ENCODE measurements at places on chromosomes 12 and 14. TPM values are rescaled to one million over a fixed set of nuclear protein-coding genes. Genes with fewer than 3 reads are reported as not detected.

Gene KCNC2
- total RNA-seq = not detected

Gene RNASE7
- total RNA-seq = not detected

Gene AGAP2
- total RNA-seq = 1.7 TPM

Gene LMNTD1
- not detected for total RNA-seq

Gene FKBP11
- 75.6 TPM for total RNA-seq

Gene CELA1
- total RNA-seq = not detected

Gene NFATC4
- 47.3 TPM for total RNA-seq

Gene C12orf54
- not detected for total RNA-seq

Gene SRGAP1
- 5.5 TPM for total RNA-seq

GRCh38 chr12:7503686-7504415 lies at the start of gene CD163:
Gene CD163, minus strand, starts transcription at chr12:7503777. Its CDS starts 87 bp downstream, at chr12:7503690.
- H3K36me3 ChIP-seq = no peaks in the 10 kb centered on the region
- no peak for DNase-seq
- no peaks in the 10 kb centered on the region for H3K27me3 ChIP-seq
- no peak within 1 kb of the TSS for H3K4me3 ChIP-seq

- DNase-seq = no peak
- no peak overlapping the region for H3K27ac ChIP-seq
- H3K4me3 ChIP-seq = no peak overlapping the region
- peaks cover 9% of the 10 kb centered on the region for H3K4me1 ChIP-seq
- H3K27me3 ChIP-seq = no peaks in the 10 kb centered on the region
- no peaks in the 10 kb centered on the region for H3K36me3 ChIP-seq
Observed at GRCh38 chr14:68580096-68580645, 212.7 kb downstream of the ZFP36L1 start.

- H3K27me3 ChIP-seq = no peaks in the 10 kb centered on the region
- H3K36me3 ChIP-seq = no peaks in the 10 kb centered on the region
- no peak overlapping the region for H3K27ac ChIP-seq
- no peak overlapping the region for H3K4me3 ChIP-seq
Observed at GRCh38 chr12:102876883-102877282, 40.2 kb downstream of the PAH start.

GRCh38 chr12:122730215-122731014 lies at the start of gene HCAR1:
Gene HCAR1, minus strand, starts transcription at chr12:122730844. Its CDS starts 505 bp downstream, at chr12:122730339.
- H3K4me1 ChIP-seq = no peaks in the 10 kb centered on the region
- no peaks in the 10 kb centered on the region for H3K27me3 ChIP-seq
- H3K27ac ChIP-seq = no peak within 1 kb of the TSS
- H3K4me3 ChIP-seq = no peak within 1 kb of the TSS
- no peak for DNase-seq
- no peaks in the 10 kb centered on the region for H3K36me3 ChIP-seq

DNA sequence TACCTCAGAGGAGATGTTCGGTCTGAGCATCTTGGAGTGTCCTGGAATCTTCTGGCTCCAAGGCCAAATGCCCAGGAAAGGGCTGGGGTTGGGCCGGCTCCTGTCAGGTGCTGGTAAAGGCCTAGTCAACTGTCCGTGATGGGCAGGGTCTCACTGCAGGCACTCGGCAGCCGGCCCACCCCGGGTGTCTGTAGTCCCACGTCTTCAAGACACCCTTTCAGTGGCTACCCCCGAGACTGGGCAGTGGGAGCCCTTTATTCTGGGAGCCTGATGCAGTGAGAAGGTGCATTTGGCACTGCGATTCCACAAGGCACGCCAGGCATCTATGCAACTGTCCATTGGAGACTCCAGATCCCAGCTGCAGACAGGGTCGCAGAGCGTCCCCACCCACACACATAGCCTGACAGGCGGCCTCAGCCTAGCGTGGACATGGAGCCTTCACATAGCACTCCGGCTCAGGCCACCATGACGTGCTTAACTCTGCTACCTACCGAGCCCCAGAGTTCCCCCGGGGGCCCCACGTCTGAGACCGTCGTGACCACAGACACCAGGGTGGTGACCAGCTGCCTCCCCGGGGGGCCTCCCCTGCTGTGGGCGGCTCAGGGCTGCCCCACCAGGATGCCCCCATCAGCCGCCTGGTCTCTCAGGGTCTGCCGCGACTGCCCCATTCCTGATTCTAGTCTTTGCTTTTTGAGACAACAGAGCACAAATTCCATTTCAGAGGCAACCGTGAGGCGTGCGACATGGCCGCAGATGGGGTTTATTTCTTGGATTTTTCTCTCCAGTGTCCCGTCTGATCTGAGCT lies 331.8 kb upstream of the SFSWAP start:
- H3K4me1 ChIP-seq = peaks cover 7% of the 10 kb centered on the region
- H3K36me3 ChIP-seq = no peaks in the 10 kb centered on the region
- H3K27me3 ChIP-seq = peaks cover 6% of the 10 kb centered on the region
- no peak overlapping the region for H3K4me3 ChIP-seq
- H3K27ac ChIP-seq = no peak overlapping the region

- no peaks in the 10 kb centered on the region for H3K36me3 ChIP-seq
- H3K4me1 ChIP-seq = no peaks in the 10 kb centered on the region
- DNase-seq = no peak
- H3K27me3 ChIP-seq = no peaks in the 10 kb centered on the region
- no peak overlapping the region for H3K27ac ChIP-seq
Observed at GRCh38 chr12:68234140-68234539, 8.5 kb upstream of the IL26 start.

DNA sequence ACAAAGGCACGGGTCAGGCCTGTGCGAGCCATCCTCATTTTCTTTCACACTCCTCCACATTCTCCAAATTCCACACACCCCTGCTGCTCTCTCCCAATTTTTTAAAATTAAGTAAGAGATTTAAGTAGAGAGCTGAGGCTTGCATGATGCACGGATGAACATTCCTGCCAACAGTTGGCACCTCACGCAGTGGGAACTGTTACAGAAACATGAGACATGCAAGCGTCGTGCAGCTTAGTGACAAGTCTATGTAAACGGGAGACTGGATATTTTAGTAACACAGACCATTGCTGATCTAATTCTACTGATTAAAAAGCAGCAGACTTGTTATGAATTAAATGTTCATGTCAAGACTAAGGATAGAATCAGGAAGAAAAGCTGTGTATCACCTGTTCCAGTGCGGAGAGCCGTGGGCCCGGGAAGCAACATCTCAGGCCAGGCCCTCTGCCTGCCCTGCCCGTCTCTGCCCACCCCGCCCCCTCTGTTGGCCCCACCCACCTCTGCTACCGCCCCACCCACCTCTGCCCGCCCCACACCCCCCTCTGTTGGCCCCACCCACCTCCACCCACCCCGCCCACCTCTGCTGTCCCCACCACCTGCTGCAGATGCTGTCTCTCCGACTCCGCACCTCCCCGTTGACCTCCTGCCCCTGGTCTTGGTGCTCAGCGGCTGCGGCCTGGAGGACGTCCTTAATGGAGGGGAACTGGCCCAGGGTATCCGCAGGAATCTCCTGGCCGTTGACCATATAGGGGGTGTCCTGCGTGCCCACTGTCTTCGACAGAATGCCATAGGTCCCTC lies 21.2 kb downstream of the GOLGA3 start:
- no peak overlapping the region for H3K27ac ChIP-seq
- no peaks in the 10 kb centered on the region for H3K4me1 ChIP-seq
- H3K4me3 ChIP-seq = no peak overlapping the region

- H3K4me1 ChIP-seq = no peaks in the 10 kb centered on the region
- H3K27ac ChIP-seq = no peak overlapping the region
- peaks cover 1% of the 10 kb centered on the region for H3K27me3 ChIP-seq
- H3K36me3 ChIP-seq = no peaks in the 10 kb centered on the region
- no peak for DNase-seq
- no peak overlapping the region for H3K4me3 ChIP-seq
Observed at GRCh38 chr12:66109056-66109455, 21.5 kb downstream of the LLPH start.

- no peaks in the 10 kb centered on the region for H3K27me3 ChIP-seq
- DNase-seq = no peak
- no peaks in the 10 kb centered on the region for H3K36me3 ChIP-seq
- H3K27ac ChIP-seq = no peak overlapping the region
- H3K4me1 ChIP-seq = peaks cover 10% of the 10 kb centered on the region
Observed at GRCh38 chr12:69243099-69244084, 4.0 kb downstream of the CPSF6 start.

DNA sequence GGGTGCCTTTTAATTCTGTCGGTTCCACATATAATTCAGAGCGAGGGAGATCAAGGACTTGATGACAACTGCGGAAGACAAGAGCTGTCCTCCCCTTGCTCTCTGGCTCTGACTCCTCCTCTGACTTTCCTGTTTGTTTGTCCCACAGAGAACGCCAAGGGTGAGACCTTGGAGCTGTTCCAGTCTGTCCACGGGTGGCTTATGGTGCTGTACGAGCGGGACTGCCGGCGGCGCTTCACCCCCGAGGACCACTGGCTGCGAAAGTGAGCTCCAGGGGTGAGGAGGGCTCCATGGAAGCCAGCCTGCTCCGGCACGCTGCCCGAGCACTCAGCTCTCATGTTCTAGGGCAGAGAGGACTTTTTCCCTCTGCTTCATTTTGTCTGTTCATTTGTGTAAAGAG lies 32.8 kb downstream of the UBE3B start:
- H3K36me3 ChIP-seq = peaks cover 22% of the 10 kb centered on the region
- no peak overlapping the region for H3K27ac ChIP-seq
- no peak for DNase-seq
- H3K4me1 ChIP-seq = no peaks in the 10 kb centered on the region
- no peaks in the 10 kb centered on the region for H3K27me3 ChIP-seq

DNA sequence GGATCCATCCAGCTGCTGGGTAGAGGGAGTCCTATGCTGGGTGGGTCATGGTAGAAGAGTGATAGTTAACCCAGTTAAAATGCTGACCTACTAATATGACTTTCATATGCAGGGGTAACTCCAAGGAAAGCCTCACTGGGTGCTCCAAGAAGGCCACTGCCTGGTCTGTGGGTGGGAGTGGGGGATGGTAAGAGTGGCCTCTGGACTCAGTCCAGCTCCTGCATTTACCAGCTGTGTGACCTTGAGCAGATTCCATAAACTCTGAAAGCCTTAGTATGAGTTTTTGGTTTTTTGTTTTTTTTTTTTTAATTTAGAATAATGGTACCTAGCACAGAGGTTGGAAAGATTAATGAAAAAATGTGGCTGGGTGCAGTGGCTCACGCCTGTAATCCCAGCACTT lies 51.6 kb downstream of the ARF6 start:
- H3K36me3 ChIP-seq = no peaks in the 10 kb centered on the region
- no peaks in the 10 kb centered on the region for H3K4me1 ChIP-seq
- no peaks in the 10 kb centered on the region for H3K27me3 ChIP-seq
- H3K27ac ChIP-seq = no peak overlapping the region
- no peak overlapping the region for H3K4me3 ChIP-seq

DNA sequence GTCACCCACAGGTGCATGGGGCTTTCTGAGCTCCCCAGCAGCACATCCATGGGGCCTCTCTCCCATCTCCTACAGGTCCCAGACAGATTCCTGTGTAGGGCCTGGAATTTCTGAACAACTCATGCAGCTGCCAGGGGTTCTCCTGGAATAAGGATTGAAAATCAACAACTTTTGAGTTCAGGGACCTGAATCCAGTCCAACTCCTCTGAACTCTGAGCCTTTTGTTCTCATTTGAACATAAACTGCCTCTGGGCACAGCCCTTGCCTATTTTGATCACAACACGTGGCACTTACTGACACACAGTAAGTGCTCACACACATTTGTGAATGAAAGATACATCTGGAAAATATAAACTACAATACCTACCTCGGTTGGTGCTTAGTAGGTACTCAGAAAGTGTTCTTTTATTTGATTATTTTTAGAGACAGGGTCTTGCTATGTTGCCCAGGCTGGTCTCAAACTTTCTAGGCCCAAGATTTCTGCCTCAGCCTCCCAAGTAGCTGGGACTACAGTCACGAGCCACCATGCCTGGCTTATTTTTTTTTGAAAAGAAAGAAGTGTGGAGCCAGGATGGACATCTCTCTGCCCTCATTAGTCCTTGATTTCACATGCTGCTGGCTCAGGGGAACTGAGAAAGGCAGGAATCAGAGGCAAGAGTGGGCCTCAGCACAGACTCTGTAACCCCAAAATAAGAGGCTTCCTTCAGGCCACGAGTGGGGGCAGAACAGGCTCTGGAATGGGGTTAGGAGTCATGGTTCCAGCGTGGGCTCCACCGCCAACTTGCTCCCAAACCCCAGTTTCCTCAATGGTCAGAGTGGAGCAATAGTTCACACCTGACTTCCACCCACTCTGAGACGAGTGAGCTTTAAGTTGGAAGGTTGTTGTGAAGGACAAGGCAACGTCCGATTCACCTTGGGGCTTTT lies 27.0 kb downstream of the SYNE3 start:
- no peaks in the 10 kb centered on the region for H3K36me3 ChIP-seq
- DNase-seq = no peak
- H3K4me3 ChIP-seq = no peak overlapping the region
- H3K4me1 ChIP-seq = peaks cover 4% of the 10 kb centered on the region
- no peak overlapping the region for H3K27ac ChIP-seq

- no peaks in the 10 kb centered on the region for H3K27me3 ChIP-seq
- no peak overlapping the region for H3K4me3 ChIP-seq
- DNase-seq = no peak
- H3K36me3 ChIP-seq = peaks cover 11% of the 10 kb centered on the region
- H3K4me1 ChIP-seq = no peaks in the 10 kb centered on the region
- no peak overlapping the region for H3K27ac ChIP-seq
Observed at GRCh38 chr12:109170324-109170723, 53.9 kb downstream of the ACACB start.

- no peak for DNase-seq
- no peaks in the 10 kb centered on the region for H3K4me1 ChIP-seq
- no peaks in the 10 kb centered on the region for H3K27me3 ChIP-seq
- no peak overlapping the region for H3K27ac ChIP-seq
Observed at GRCh38 chr12:67141296-67142018, 127.7 kb upstream of the CAND1 start.

Data from H1 (cell line).